ENCODE measurements at places on chromosomes 3 and 15. TPM values are rescaled to one million over a fixed set of nuclear protein-coding genes. Genes with fewer than 3 reads are reported as not detected.

The FAM174B gene
- total RNA-seq: 7.3 TPM

The PCOLCE2 gene
- 30.3 TPM for total RNA-seq

The ACTC1 gene
- 0.20 TPM for total RNA-seq

The SKOR1 gene
- 0.05 TPM for total RNA-seq

The LYZL4 gene
- not detected for total RNA-seq

The P2RY14 gene
- total RNA-seq: not detected

The AGBL1 gene
- not detected for total RNA-seq

The FBXO45 gene
- 6.4 TPM for total RNA-seq

The C15orf62 gene
- total RNA-seq: not detected

The PLA1A gene
- 0.40 TPM for total RNA-seq

The WDR49 gene
- total RNA-seq: not detected

The SLC9C1 gene
- not detected for total RNA-seq

The CCR5 gene
- total RNA-seq: not detected

The UROC1 gene
- total RNA-seq: not detected

The FBXW12 gene
- not detected for total RNA-seq

The ZBTB47 gene
- 5.0 TPM for total RNA-seq

The TRPM1 gene
- total RNA-seq: not detected

The OSBPL10 gene
- 16.0 TPM for total RNA-seq

The NR2E3 gene
- 0.19 TPM for total RNA-seq

The FYTTD1 gene
- total RNA-seq: 32.3 TPM

The RLBP1 gene
- total RNA-seq: not detected

The MST1R gene
- 8.3 TPM for total RNA-seq

The AGTR1 gene
- total RNA-seq: 0.72 TPM

The ZBBX gene
- not detected for total RNA-seq

The GLDN gene
- 0.14 TPM for total RNA-seq

The ISG20 gene
- 32.2 TPM for total RNA-seq

The ACOX2 gene
- 7.2 TPM for total RNA-seq

The CHRNA7 gene
- total RNA-seq: 5.0 TPM

The HERC2 gene
- total RNA-seq: 47.8 TPM

Measured in A549 treated with Mapracorat at 1 μM for 4 hours (cell line).